Right lobe of liver (tissue), 6 donors: ENCODE measurements at places on chromosomes 2 and 18. TPM values are rescaled to one million over a fixed set of nuclear protein-coding genes. Genes with fewer than 3 reads are reported as not detected.

PTPRN gene
- 0.31 TPM for total RNA-seq

LONRF2 gene
- 1.4 TPM for total RNA-seq

CRYGC gene
- total RNA-seq: not detected

TIGD1 gene
- total RNA-seq: 1.1 TPM

ACMSD gene
- total RNA-seq: 124 TPM

DPP10 gene
- total RNA-seq: not detected

DSG4 gene
- total RNA-seq: not detected

OSBPL6 gene
- total RNA-seq: 2.4 TPM

MC4R gene
- not detected for total RNA-seq

G6PC2 gene
- total RNA-seq: not detected

LOXHD1 gene
- total RNA-seq: not detected

TXNDC2 gene
- not detected for total RNA-seq

TDRD15 gene
- 0.32 TPM for total RNA-seq

OTOF gene
- not detected for total RNA-seq

NTSR2 gene
- not detected for total RNA-seq

DYNAP gene
- total RNA-seq: not detected

RIT2 gene
- total RNA-seq: not detected

DAPL1 gene
- total RNA-seq: not detected

SPP2 gene
- 146 TPM for total RNA-seq

TANC1 gene
- 4.0 TPM for total RNA-seq

CPSF3 gene
- 11.5 TPM for total RNA-seq

SPDYA gene
- total RNA-seq: 0.40 TPM

UGT1A8 gene
- 1.00 TPM for total RNA-seq

CROCC2 gene
- 0.13 TPM for total RNA-seq

CRYBA2 gene
- total RNA-seq: not detected

UGT1A9 gene
- total RNA-seq: 91.6 TPM

FSHR gene
- total RNA-seq: not detected

INPP5D gene
- total RNA-seq: 3.5 TPM

TMEM169 gene
- 0.29 TPM for total RNA-seq

AQP12B gene
- total RNA-seq: not detected

MTCL1 gene
- total RNA-seq: 3.3 TPM

FAM228A gene
- not detected for total RNA-seq

RESP18 gene
- not detected for total RNA-seq

TGFA gene
- 4.6 TPM for total RNA-seq

IL1RL1 gene
- total RNA-seq: 4.7 TPM

DSG1 gene
- total RNA-seq: 2.5 TPM

WDR12 gene
- total RNA-seq: 14.2 TPM

SLC5A7 gene
- not detected for total RNA-seq

KIAA2012 gene
- total RNA-seq: 0.56 TPM

ANKRD29 gene
- 2.3 TPM for total RNA-seq

CSRNP3 gene
- total RNA-seq: 1.2 TPM

RSAD2 gene
- total RNA-seq: 1.2 TPM

RFX8 gene
- total RNA-seq: not detected

MFSD2B gene
- not detected for total RNA-seq
